ENCODE measurements at places on chromosomes 1 and 21.

DNA sequence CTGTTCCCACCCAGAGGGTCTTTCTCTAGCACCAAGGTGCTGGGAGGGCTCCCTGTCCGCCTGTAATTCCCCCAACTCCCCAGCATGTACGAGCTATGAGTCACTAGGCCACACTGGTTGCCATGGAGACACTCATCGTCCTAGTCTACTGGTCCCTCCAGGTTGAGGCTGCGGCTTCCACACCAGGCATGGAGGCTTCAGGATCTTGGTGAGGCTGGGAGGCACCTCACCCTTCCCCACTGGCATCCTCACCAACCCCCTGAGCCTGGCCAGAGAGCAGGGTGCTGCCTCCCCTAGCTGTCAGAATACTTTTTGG lies 75.6 kb upstream of the KAZN start:
- no peak for DNase-seq

- no peak for DNase-seq
These were observed 73.5 kb upstream of the RUNX3 start for GRCh38 chr1:25003457-25004190.

DNA sequence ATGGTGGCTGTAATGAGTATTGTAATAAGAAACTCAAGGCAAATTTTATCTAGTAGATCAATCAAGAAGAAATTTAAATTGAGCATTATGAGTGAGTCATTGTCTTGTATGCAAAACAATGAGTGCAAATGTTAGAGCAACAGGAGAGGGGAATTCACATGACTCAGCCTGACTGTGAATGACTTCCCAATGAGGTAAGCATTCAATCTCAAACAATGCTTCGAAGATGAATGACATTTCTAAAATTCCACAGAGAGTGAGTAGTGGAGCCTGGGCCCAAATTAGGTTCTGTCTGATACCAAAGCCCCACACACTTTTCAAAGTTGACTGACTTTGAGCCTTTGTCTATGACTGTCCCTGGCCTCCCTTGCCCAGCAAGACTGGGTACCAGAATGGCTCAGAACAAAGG lies 738.0 kb downstream of the PTPRU start:
- DNase-seq = no peak

DNA sequence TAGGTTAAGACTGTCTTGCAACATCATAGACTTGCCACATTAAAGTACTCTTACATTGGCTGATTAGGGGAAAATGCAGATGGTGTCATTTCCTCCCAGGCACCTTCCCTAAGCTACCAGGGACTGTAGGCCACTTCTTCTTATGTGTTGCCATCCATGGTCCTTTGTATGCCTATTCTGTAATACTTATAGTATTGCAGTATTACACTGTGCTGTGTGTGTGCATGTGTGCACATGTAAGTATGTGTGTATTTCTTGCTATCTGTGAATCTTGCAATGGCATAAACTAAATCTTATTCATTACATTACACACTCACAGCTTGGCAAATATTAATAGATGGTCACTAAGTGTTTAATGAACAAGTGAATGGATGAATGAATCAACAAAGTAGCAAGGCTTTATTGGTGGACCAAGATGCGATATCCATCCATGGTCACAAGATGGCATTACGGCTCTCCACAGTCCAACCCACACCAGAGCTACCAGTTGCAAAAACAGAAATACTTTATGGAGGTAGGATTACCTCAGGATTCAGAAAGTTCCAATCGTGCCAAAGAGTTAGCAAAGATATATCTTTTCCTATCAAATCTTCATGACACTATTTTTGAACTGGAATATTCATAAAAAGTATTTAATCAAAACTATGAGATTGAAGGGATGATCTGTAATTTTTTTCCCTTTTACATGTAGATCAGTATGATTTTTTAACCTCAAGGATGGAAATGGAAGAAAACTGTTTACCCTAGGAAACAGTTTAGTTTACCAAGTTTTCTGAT lies 160.2 kb downstream of the DENND1B start:
- no peak for DNase-seq

GRCh38 chr1:18776777-18777176 lies 82.7 kb downstream of the TAS1R2 start:
- DNase-seq = no peak

GRCh38 chr1:30190511-30191153 lies 532.8 kb downstream of the MATN1 start:
- peak; percentile 51 for DNase-seq

- no peak for DNase-seq
These were observed 24.2 kb upstream of the PHTF1 start for GRCh38 chr1:113783254-113784103.

DNA sequence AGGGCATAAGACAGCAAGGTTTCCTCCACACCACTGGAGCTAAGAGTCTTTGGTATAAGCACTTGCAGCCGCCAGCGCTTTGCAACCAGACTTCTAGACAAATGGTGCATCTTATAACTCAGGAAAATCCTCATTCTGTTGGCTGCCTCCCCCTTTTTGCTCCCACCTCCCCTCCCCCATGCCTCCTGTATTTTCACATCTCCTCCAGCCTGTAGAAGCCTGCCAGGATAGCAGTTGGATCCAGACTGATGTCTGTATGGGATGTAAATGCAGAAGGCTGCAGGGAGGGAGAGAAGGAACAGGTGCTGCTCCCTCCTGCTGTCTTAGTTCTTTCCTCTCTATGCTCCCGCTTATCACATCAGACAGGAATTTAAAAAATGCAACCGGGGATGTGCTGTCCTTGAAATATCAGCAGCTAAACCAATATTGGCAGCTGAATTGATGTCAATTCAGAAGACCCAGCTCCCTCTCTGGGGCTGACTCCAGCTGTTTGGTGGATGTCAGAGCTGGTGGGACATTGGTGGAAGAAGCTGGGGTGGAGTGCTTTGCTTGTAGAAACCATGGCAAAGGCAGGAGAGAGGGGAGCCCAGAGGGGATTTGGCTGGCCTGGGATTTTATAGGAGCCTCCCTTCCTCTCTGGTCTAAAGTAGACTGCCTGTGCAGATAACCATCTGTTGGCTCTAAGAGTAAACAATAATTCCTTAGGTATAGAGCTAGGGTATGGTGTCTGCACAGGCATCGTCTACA lies 53.5 kb downstream of the NFASC start:
- DNase-seq = peak; percentile 34

DNA sequence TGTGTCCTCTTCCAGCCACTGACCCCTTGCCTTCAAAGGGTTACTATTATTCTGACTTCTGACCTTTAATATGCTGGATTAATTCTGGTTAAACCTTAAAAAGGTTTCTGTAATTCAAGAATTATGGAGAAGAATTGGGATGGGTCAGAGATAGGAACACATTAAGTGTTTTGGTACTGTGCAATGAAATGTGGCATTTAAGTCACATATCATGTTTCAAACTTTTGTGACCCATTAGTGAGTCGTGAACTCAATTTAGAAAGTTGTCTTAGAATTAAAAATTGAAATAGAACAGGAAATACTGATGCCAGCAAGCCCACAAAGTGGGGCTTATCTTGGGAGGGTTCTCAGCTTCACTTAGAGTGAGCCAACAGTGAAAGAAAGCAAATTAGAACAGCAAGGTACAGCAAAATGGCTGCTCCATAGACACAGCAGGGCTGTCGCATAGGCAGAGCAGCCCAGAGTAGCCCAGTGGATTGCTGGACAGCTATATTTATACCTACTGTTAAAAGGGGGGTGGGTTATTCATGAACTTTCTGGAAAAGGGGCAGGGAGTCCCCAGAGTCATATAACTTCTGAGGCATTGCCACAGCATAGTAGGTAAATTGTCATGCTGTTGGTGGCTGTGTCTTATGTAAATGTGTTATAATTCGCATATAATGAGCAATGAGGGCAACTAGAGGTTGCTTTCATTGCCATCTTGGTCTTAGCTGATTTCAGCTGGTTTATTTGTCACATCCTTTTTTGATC lies 10.5 kb downstream of the SCP2 start:
- no peak for DNase-seq

DNA sequence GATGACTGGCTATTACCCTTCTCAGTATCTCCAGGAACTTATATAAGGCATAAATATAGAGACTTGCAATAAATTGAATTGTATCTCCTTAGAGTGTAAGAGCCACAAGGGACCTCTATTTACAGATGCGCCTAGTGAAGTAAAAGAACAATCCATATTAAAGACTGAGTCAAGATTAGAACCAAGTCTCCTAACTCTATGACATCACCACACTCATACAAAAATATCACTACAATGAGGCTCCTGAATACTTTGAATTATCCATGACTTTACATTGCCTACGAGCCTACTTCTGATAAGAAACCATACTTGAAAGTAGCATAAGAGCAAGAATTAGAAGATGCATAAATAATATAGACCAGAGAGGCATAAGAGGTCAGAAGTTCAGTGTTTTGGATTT lies 18.8 kb downstream of the DPYD start:
- no peak for DNase-seq

DNA sequence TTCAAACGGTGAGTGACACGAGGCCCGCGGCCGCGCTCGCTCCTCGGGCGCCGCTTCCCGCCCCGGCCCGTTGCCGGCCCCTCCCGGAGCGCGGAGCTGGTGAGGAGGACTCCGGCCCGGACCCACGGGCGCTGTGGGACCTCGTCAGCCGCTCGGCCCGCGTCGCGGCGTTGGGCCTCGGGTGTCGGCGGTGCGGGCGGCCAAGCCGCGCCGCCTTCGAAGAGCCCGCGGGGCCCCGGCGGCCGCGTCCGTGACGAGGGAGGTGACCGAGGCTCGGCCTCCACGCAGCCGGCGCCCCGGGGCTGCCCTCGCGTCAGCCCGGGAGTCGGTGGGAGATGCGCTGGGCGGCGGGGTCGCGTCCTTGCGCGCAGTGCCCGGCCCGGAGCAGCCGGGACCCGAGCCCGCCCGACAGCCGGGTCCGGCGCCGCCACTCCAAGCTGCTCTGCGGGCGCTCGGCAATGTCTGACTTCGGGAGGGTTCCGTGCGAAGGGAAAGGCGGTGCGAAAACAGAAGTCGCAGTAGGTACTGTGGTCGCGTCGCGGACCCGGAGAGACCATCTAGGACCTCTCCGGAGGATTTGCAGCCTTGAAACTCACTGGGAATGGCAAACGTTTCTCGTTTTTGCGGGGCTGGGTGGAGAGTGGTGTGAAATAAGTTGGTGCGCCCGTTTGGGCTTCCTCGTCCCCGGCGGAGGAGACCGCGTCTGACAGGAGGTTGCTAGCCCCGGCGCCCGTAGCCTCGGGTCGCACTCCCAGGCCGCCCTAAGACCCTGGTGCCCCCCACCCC lies 829 bp downstream of the SPEN start:
- peak; percentile 85 for DNase-seq

GRCh38 chr1:48246727-48247126 lies 24.2 kb downstream of the SLC5A9 start:
- no peak for DNase-seq

- no peak for DNase-seq
These were observed 929 bp upstream of the TRIM45 start for GRCh38 chr1:117122330-117123025.

- no peak for DNase-seq
These were observed 717 bp downstream of the UBIAD1 start for GRCh38 chr1:11273595-11274234.

DNA sequence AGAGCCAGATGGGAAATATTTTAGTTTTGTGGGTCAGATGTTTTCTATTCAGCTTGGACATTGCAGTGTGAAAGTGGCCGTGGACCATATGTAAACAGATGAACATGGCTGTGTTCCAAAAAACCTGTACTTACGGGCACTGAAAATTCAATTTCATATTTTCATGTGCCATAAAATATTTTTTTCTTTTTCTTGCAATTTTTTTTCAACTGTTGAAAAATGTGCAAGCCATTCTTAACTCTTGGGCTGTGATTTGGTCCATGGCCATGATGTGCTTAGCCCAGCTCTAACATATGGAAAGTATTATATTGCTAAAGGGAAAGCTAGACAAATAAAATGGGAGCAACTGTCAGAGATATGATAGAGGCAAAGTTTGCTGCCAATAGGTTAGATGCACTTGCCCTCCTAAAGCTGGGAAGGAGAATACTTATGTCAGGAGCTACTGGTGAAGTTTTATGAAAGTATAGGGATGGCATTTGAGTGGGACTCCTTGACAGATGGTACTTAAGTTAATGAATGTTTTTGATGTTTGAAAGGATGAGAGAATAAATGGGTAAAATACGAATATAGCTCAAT lies 240.3 kb downstream of the RYR2 start:
- DNase-seq = no peak

DNA sequence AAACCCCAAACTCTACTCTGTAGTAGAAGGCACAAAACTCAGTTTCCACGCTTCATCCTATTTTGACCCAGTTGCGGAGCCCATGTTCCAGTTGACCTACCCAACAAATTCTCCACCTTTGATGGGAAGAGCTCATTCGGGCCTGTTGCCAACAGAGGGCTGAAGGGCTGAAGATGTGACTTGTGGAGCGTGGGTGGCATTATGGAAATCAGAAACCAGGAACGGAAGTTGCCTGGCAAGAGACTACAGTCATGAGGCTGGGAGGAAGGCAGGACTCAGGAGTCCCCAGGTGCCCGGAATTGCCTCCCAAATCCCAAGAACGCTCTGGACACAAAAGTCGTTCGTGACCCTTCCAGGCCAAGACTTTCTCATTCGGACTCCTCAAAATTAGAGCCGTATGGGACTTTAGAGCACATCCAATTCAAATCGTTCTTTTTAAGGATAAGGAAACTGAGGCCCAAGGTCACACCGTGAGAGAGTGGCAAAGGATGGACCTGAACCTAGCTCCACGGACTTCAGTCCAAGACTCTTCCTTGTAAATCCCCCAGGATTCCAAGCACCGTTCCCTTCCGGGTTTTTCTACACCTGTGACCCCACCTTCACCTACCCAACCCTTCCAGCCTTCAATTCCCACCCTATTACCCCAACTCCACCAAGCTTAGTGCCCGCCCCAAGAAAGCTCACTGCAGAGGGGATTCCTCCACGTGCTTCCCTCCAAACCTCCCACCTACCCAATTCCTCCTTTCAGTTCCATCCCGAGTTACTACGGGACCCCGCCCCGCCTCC lies 739 bp downstream of the SMG5 start:
- DNase-seq = no peak

DNA sequence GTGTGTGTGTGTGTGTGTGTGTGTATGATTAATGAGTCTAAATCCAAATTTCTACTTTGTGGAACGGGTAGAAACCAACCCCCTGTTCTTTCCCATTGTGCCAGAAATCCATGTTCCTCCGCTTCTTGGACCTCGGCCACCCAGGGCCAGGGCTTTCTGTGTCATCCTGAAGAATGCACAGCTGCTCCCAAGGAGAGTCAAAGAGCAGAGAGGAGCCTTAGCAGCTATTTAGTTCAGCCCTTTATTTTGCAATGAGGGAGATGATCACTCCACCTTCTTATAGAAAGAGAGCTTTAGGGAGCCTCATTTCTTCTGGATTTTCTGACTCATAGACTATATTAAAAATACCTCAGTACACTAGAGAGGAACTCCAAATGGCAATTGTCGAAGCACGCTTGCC lies 489.3 kb upstream of the VAMP3 start:
- DNase-seq = peak; percentile 10

DNA sequence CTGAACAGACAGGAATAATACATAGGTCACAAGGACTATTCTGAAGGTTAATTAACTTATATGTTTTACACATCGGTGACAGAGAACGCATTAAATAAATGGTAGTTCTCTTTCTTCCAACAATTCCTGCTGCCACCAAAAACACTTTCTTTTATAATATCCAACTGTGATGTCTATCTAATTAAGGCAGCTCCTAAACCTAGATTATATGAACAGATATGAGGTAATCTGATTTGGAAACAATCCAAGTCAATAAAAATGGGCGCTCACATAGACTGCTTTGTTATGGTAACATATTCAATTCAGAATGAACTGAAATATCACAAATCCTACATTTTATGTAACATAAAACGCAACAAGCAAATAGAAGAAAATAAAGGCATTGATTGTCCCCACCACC lies 16.0 kb downstream of the CYYR1 start:
- DNase-seq = no peak
